Ascending aorta (tissue), 2 donors: ENCODE measurements at places on chromosomes 11 and 22. TPM values are rescaled to one million over a fixed set of nuclear protein-coding genes. Genes with fewer than 3 reads are reported as not detected.
A peak's percentile ranks its signal among the peaks of the same experiment; 100 is the strongest.

DNA sequence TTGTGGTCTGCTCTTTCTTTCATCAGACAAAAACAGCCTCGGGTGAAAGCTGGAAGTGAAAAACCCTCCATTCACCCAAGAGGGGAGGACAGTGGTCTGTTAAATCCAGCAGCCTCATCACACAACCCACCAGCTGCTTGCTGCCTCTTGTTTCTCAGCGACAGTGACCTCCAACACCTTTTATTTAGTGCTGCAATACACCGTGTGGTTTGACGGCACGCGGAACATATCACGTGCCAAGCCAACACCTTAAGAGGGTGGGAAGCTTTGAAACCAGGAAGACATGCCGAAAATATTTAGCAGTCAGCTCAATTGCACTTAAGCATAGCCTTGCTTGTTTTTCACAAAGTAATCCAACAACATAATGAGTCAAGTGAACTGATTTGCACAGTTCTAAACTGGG lies 39.8 kb upstream of the POGLUT3 start:
- no peak overlapping the region for H3K27ac ChIP-seq
- no peaks in the 10 kb centered on the region for H3K4me1 ChIP-seq
- no peaks in the 10 kb centered on the region for H3K27me3 ChIP-seq
- H3K4me3 ChIP-seq = no peak overlapping the region

DNA sequence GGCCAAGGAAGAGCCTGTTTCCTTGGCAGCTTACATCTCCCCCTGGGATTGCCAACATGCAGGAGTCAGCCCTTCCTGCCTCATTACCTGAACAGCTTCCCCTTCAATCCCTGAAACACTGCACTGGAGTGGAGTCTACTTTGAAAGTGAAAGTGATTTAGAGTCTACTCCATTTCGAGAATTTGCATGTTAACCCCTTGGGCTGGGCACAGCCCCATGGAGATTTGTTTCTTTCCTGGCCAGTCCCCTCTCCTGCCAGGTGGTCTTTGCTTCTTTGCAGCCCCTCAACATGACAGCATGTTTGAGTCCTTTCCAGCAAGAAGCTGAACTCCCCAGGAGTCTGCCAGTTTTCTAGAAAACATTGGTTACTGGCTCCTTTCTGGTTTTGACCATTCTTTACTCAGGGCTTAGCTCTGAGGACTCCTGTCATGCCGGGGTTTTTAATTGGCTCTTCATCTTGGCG lies 59.9 kb downstream of the TRAF6 start:
- no peaks in the 10 kb centered on the region for H3K27me3 ChIP-seq
- no peak for DNase-seq
- H3K36me3 ChIP-seq = no peaks in the 10 kb centered on the region
- no peak overlapping the region for H3K27ac ChIP-seq

TNNT3 gene
- 10.1 TPM for total RNA-seq

GRCh38 chr22:21043860-21044535 lies 1.7 kb upstream of the LRRC74B start:
- H3K27me3 ChIP-seq = no peaks in the 10 kb centered on the region
- no peak overlapping the region for H3K27ac ChIP-seq
- peaks cover 7% of the 10 kb centered on the region for H3K4me1 ChIP-seq
- no peaks in the 10 kb centered on the region for H3K36me3 ChIP-seq

- H3K4me3 ChIP-seq = peak overlapping the region; percentile 37
- no peaks in the 10 kb centered on the region for H3K36me3 ChIP-seq
- H3K4me1 ChIP-seq = peaks cover 9% of the 10 kb centered on the region
- no peak for DNase-seq
- H3K27me3 ChIP-seq = no peaks in the 10 kb centered on the region
Measured at GRCh38 chr11:3169255-3170043, 4.3 kb upstream of the OSBPL5 start.

- no peaks in the 10 kb centered on the region for H3K4me1 ChIP-seq
- no peak overlapping the region for H3K27ac ChIP-seq
- DNase-seq = no peak
- H3K4me3 ChIP-seq = no peak overlapping the region
- H3K27me3 ChIP-seq = no peaks in the 10 kb centered on the region
- no peaks in the 10 kb centered on the region for H3K36me3 ChIP-seq
Measured at GRCh38 chr11:102603576-102603975, 21.6 kb downstream of the MMP20 start.
